Bronchial epithelial cell (primary cell): ENCODE measurements at places on chromosomes 13 and 19. TPM values are rescaled to one million over a fixed set of nuclear protein-coding genes. Genes with fewer than 3 reads are reported as not detected.

DNA sequence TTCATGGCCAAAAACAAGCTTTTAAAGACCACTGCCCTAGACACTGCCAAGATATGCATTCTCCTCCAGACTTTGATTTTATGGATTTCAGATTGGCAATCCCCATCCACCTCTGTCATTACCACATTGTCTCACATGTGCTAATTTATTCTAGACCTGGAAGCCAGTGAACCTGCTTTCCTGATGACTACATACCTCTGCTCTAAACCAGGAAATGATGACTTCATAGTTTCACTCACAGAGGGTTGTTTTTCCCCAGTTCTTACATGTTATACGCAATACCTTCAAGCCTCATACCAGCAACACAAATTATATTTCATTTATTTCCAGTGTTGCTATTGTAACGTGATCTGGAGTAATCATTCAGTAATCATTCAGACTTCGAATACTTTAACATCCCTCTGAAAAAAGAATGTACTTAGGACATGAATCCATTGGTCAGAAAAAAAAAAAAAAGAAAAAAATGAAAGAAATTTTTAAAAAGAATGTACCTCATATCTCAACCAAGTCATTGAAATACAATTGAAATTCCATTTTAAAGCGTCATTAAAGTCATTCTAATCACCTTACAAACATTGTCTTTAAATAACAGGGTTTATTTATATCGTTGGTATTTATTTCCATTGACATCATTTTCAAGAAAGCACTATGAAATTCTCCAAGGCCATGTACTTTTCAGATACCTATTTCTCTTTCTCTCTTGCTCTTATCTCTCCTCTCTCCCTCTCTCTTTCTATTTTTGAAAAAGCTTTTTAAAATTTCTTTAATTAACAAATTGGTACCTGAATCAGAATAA lies 33.4 kb upstream of the KLF5 start:
- DNase-seq, result peak; percentile 94

- peak; percentile 86 for DNase-seq
These were observed 22.8 kb downstream of the SYDE1 start for GRCh38 chr19:15129856-15130585.

DNA sequence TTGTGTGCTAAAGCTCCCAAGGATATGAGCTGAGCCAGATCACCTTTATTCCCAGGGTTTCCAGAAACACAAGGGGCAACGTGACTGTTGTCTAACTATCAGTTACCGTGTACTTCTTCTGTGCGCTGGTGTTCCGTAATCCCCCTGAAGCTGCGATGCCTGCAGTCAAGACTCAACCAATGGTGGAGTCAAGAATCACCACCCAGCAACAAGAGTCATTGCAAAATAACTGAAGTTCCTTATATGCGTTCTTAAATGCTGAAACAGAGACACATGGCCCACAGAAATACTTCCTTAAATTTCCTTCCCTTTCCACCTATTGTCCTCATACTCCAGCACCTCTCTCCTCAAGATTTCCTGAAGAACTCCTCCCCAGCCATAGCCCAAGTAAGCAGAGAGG lies 200.2 kb downstream of the KATNAL1 start:
- no peak for DNase-seq

GRCh38 chr13:109872864-109873263 lies 86.5 kb upstream of the IRS2 start:
- no peak for DNase-seq

DNA sequence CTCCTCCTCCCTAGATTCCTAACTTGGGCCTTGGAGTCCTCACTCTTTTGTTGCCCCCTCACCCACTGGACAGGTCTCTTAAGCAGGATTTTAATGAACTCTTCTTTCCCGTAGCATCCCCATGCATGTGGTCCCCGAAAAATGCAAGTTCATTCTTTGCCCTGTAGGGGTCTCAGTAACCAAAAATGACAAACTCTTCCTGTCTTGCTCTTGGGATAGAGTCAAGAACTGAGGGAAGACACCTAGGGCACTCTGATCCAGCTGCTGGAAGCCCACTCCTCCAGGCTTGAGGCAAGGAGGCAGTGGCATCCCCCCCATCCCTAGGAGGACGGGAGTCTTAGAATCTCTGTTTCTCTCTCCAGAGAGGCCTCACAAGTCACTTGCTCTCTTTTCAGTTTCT lies 987.0 kb downstream of the DIAPH3 start:
- DNase-seq, result no peak

GRCh38 chr13:21894091-21894490 lies 223.2 kb downstream of the FGF9 start:
- no peak for DNase-seq

DNA sequence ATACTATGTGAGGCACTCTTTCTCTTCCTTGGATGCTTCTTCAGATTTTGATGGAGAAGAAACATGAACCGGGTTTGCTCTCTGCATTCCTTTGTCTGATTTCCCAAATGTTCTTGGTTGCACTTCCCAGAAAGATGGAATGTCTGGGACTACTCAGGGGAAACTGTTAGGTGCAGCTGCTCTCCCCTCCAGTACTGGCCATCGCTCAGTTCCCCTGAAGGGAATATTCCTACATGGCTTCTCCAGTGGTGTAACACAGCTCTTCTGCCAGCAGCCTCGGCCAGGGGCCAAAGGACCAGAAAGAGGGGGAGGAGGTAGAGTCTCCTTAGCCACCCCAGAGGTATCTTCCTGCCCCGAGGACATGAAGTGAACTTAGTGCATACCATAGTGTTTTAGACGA lies 33.5 kb upstream of the SPRY2 start:
- no peak for DNase-seq

- peak; percentile 49 for DNase-seq
These were observed 16.4 kb upstream of the TMEM255B start for GRCh38 chr13:113742445-113743120.

DNA sequence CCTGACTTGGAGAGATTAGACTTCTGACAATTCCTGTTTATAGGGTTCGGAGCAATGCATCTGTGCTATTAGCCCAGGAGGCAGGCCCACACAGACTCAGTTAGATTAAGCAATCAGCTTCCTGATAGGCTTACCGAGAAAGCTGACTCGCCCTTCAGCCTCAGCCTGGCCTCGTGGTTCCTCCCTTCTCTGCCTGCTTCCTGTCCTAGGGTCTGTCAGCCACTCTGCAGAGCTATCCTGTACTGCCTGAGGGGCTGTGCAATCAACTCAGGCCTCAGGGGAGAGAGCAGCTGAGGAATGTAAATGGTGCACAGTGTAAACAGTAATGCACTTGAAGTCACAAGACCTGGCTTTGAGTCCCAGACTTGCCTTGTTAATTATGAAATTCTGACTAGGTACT lies 30.7 kb downstream of the HTR2A start:
- DNase-seq, result peak; percentile 74

- no peak for DNase-seq
These were observed 19.4 kb downstream of the GJA3 start for GRCh38 chr13:20141238-20142022.

DNA sequence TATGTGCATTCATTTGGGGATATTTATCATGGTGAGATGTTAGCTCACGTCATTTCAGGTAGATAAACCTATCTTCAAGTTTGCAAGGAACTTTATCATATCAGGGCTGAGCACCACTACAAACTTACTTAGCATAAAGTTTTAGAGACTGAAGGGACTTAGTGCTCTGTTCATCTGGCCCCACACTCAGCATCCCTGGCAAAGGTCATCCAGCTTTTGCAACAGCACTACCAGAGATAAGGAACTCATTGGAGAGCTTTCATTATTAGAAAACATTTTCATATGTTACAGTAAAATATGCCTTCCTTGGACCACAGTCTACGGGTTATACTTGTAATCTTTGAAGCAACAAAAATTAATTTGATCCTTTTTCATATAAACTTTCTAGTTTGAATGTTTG lies 263.4 kb downstream of the POU4F1 start:
- no peak for DNase-seq

- no peak for DNase-seq
These were observed 156.0 kb downstream of the KATNAL1 start for GRCh38 chr13:30151388-30151787.

DNA sequence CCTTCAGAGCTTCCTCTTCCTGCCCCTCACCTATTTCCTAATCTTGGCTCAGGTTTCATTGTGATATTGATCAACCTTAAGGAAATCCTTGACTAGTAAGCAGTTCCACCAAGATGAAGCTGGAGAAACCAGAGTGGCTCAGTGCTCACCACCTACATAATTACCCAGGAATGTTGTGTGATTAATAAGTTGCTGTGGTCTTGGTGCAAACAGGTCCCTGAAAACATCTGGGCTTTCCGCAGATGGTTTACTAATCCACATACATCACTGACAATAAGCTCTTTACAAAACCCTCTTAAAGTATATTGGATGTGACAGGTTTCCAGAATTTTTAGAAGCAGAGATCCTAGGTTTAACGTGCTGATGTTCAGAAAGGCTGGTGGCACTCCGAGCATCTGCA lies 8.6 kb upstream of the SERP2 start:
- DNase-seq, result peak; percentile 96

- DNase-seq, result no peak
These were observed 619.8 kb downstream of the DCT start for GRCh38 chr13:93859716-93860115.

GRCh38 chr19:29681422-29682235 lies 16.4 kb downstream of the PLEKHF1 start:
- DNase-seq, result no peak

DNA sequence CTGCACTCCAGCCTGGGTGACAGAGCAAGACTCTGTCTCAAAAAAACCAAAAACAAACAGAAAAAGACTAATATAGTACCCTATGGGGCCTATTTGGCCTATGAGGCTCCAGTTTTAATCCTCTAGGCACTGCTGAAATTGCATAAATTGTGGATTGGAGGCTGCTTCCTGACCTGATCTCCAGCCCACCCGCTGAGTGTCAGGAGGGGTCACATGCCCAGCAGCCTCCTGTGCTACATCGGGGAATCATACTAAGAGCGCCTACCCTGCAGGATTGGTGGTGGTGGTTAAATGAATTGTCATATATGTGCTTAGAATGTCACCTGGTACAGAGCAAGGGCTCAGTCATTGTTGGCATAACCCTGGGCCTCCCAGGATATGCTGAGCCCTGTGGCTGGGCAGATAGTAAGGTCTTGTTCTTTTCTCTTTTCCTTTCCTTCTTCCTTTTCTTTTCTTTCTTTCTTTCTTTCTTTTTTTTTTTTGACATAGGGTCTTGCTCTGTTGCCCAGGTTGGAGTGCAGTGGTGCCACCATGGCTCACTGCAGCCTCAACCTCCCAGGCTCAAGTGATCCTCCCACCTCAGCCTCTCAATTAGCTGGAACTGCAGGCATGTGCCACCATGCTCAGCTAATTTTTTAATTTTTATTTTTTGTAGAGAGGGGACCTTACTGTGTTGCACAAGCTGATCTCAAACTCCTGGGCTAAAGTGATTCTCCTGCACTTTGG lies 31.3 kb downstream of the LTBP4 start:
- DNase-seq, result no peak

DNA sequence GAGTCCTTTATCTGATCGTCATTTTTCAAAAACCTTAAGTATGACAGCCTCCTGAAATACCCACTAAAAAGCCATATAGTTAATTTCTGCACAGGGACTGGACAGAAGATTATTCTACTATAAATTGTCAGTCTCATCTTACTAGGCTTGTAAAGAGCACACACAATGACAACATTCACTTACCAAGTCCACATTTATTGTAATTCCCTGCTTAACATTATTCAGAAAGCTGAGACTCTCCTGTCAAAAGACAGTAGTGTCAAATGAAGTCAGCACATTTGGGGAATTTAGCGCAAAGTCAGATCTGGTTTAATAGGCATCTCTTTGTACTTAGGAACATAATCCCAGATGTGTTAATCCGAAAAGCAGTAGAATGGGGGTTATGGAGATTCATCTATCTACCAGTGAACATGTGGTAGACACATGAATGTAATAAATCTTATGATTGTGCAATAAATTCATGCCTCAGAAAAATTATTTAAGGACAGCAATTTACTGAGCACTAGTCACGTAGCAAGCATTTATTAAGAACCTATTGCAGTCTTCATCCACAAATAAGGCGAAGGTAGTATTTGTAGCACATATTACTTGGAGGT lies 224.6 kb upstream of the GPC6 start:
- no peak for DNase-seq

Gene PNMA8A
- 0.79 and 4.2 TPM in 2 replicates for total RNA-seq

Gene SCGB2B2
- under 0.01 TPM in 2 replicates for total RNA-seq

Gene ATP1A3
- 0.13 TPM in 1 of 2 replicates, not detected in the other for total RNA-seq

Gene CACNG8
- not detected in 2 replicates for total RNA-seq

Gene C3
- 1.3 and 4.1 TPM in 2 replicates for total RNA-seq

Gene PSG6
- not detected in 2 replicates for total RNA-seq

Gene RETN
- total RNA-seq, result not detected in 2 replicates

Gene KCTD15
- 79.5 and 88.1 TPM in 2 replicates for total RNA-seq

Gene LRP3
- total RNA-seq, result 9.0 and 10.2 TPM in 2 replicates

Gene ZNF556
- 2.0 and 2.4 TPM in 2 replicates for total RNA-seq

Gene ZNF540
- under 0.01 and 0.13 TPM in 2 replicates for total RNA-seq

Gene CLDN10
- 0.51 TPM in 1 of 2 replicates, not detected in the other for total RNA-seq

Gene DMKN
- total RNA-seq, result 97.4 and 269 TPM in 2 replicates
